EH (cell line): ENCODE measurements at places on chromosomes 6 and 20.

GRCh38 chr20:58048096-58048702 lies 180.3 kb downstream of the ANKRD60 start:
- peak; percentile 64 for DNase-seq

GRCh38 chr6:141321493-141322347 lies 811.0 kb upstream of the GJE1 start:
- peak; percentile 32 for DNase-seq

DNA sequence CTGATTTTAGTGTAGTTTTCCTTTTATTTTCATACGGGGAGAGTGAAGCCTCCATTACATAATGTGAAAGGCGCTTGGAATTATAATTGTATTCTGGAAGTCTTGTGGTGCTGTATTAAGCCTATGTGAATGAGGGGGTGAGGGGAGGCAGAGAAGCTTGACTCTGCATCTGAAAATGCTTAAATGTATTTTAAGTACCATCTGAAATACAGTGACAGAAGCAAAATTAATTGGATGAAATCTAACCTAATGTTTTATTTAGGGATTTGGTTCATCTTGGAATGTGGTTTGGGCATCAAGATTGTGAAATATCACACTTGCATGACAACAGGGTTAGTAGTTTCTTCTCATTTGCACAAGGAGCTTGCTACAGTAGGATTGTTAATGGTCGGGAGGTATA lies 41.2 kb downstream of the TMEM200A start:
- DNase-seq: peak; percentile 31

DNA sequence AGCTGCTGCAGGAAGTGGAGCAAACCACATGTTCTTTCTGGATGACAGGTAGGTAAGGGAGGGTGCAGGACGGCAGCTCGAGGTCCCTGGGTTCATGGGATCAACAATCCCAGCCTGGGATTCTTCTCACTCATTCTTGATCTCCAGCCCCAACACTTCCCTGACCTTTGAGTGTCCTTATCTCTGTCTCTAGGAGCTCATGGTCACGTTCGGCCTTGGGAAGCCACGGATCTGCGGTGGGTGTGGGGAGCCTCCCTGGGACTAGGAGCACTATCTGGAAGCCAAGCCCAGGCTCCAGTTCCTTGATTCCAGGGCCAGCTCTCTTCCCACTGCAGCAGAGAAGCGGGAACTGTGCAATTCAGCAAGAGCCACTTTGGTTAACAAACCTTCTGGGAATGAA lies 27.5 kb downstream of the BNIP5 start:
- no peak for DNase-seq

- no peak for DNase-seq
These were observed 351.2 kb downstream of the CD83 start for GRCh38 chr6:14468647-14469321.

DNA sequence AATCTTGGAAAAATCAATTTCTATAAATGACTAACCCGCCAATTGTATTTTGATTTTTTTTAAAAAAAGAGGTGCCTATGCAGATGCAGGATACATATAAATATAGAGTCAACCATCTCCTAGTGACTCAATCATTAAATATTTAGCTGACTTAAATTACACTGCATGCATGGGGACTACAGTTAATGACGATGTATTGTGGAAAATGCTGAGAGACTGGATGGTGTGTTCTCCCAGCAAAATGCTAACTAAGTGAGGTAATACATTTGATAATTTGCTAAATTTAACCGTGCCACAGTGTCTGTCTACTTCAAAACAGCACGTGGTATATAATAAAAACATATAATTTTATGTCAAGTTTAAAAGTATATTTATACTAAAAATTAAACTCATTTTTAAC lies 341.6 kb downstream of the PRKN start:
- DNase-seq: no peak
